Stimulated activated CD4-positive, alpha-beta T cell treated with anti-CD3 and anti-CD28 coated beads, TNF-alpha, amount 100 ng/mL, for 4 hours (primary cell): ENCODE measurements at places on chromosomes 1 and 21.

DNA sequence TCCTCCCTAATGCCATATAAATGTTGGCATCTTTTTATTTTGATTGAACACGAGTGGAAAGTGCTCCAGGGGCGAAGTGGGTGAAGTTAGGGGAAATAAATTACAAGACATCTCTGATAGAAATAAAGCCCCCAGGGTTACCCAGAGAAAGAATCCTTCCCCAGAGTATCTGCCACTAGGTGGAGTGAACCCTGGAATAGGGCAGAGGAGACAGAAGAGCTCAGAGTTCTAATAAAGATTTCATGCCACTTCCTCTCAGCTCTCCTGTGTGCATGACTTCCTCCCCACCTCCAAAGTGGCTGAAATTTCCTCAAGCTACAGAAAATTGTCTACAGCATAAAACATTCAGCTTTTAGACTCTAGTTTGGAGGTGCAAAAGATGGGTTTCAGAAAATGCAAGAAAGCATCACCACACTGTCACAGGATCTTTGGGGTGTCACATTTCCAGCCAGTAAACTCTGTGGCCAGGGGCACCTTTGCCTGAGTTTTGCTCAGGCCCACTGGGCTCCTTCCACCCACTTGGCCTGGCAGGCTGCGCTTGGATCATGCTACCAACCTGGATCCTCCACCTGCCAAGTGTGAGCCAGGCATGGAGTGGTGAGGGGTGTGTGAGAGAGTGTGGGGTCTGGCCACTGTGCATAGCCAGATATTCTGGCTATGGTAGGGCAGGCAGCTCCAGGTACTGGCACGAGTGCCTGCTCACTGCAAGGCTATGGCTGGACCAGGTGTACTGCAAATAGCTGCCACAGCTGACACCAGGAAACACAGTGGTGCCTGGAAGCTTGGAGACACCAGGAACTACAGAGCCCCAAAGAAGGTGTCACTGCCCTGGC lies 208.8 kb upstream of the USP25 start:
- DNase-seq = no peak

GRCh38 chr1:161159913-161160243 lies 578 bp downstream of the USP21 start:
- no peak for DNase-seq

- DNase-seq = no peak
These were observed 283.3 kb downstream of the DUSP10 start for GRCh38 chr1:221458447-221459156.

DNA sequence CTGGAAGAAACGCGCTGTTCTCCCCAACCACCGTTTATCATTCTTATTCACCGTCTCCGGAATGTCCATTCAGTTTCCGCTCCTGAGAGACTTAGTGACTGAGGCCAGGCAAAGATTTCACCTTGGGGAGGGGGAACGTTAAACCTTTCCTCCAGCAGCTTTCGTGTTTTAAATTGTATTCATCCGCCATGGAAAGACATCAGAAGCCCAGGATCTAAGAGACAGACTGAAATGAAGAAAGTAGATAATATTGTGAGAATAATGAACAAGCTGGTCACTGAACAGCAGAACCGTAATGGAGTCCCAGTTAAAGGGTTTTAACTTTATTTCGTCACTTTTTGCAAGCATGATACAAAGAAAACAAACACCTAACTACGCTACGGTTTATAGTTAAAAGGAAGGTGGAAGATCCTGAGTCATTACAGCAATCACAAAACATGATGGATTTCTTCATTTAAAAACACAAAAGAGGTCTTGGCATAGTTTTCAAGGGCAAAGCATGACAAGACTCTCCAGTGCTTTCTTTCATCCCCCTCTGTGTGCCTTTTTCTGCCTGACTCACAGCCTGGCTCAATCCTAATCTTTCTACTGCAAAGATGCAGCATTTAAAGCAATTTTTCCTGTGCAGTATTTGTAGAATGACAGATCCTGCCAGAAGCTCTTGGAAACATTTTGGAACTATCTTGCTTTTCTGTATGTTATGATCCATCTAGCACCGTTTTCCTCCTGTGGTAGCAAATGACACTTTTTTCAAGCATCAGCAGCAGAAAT lies 722 bp upstream of the SLC19A2 start:
- no peak for DNase-seq

GRCh38 chr1:184143449-184143848 lies 91.9 kb downstream of the TSEN15 start:
- no peak for DNase-seq

GRCh38 chr1:16615253-16616252 lies 2.2 kb upstream of the NBPF1 start:
- DNase-seq = no peak

GRCh38 chr1:118973531-118974137 lies 14.5 kb downstream of the TBX15 start:
- no peak for DNase-seq
